ENCODE measurements at places on chromosomes 6 and 20.

DNA sequence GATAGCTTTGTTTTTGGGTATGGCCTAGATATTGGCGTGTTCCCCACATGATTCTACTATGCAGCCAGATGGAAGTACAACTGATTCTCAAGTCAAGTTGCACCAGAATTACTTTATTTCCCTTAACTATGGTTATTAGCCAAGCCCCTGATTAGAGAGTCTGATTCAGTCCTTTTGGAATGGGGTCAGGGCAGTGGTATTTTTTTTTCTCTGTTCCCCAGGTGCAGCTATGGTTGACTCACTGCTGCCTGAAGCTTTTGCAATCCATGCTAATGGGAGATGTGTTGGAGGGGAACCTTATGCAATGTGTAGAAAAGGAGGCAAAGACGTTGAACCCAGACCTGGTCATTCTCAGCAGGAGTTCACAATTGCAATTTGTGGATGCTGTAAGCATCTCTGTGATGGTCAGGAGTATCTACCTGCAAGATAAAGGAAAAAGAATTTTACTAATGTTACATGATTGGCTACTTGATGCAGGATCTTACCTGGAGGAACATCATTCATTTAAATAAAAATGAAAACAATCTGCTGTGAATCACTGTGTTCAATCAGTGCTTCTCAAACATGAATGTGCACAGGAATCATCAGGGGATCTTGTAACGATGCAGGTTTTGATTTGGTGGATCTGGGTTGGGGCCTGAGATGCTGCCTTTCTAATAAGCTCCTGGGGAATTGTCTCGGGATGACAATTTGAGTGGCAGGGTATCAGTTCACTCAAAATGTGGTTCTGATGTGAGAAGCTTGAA, 49.4 kb downstream of the PFDN4 start:
- peak; percentile 89 for DNase-seq

- DNase-seq = no peak
These were observed 49.7 kb downstream of the DAAM2 start for GRCh38 chr6:39841923-39842322.

GRCh38 chr6:132887204-132887603, 72.8 kb downstream of the RPS12 start:
- DNase-seq = peak; percentile 56

DNA sequence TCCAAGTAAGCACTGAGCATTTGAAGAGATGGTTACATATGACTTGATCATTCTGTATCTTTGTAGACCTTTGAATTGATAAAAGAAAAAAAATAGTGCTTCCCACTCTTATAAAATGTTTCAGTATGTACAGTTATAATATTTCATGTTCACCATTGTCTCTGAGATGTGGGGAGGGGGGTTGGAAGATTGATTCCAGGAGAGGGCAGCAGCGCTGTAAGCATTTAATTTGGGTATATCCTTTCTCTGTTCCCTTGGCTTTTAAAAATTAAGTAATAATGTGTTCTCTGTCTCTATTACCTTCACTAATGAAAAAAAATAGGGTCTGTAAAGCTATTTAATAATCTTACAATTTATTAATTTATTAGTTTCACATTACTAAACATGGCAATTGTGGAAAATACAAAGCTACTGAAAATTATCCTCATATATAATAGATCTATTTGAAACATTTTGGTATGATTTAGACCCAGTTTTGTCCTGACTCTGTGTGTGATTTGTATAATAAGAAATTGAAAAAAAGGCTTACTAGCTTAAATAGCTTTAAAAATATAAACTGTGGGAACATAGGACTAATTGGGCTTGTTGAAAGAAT, 341.2 kb downstream of the CDKAL1 start:
- DNase-seq = peak; percentile 43

DNA sequence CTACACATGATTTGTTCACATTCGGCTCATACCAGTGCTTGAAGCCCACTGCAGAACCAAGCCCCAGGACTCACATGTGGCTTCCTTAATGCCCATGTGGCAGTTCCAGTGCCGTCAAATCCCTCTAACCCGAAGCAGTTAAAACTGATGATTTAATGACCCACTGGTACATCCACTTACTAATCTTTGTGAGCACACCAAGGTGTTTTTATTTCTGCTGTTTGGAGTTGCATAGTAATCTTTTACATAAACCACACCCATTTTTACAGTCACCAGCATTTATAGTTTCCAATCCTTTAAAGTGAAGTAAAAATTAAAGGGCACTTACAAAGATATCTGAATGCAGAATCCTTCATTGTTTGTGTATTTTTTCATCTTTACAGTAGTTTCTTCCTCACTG, 232.0 kb downstream of the ANKRD60 start:
- no peak for DNase-seq

DNA sequence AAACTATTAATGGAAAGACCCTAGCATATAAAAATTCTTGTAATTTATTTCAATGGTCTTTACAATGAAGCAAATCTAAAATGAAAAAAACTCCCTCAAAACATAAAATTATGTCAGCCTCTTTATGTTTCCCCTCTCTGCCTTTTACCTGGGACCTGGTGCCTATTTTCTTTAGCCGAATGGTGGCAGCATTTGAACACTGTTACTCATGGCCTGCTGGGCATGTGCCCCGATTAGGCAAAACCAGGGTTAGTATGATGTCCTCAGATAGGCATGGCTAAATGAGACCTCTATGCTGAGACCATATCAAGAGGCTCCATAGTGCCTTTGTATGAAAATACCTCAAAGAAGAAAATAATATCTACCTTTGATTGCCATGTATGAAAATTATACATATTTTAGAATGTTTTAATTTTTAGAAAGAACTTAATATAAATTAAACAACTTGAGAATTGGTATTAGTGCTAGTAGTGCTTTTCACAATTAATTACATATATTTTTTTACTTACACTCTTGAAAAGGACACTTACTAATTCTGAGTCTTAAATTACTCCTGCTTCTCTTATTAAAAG, 22.5 kb upstream of the C6orf58 start:
- DNase-seq = peak; percentile 69

- DNase-seq = no peak
These were observed 85.6 kb downstream of the AIG1 start for GRCh38 chr6:143146186-143146851.

DNA sequence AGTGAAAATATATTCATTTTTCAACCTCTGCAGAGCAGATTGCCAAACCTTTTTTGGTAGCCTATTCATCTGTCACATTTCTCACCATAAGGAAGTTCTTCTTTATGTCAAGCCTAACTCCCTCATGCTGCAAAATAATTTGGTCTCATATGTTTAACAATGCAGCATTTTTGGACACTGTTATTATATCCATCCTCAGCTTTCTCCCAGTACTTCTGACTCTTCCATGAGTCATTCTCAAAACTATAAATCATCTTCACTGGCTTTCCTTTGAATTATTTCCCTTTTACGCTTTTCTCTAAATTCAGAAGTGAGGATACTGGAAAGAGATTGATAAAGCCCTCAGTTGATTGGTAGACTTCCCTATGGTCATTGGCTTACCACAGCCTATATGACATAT, 192.2 kb downstream of the TPBG start:
- DNase-seq = peak; percentile 22

DNA sequence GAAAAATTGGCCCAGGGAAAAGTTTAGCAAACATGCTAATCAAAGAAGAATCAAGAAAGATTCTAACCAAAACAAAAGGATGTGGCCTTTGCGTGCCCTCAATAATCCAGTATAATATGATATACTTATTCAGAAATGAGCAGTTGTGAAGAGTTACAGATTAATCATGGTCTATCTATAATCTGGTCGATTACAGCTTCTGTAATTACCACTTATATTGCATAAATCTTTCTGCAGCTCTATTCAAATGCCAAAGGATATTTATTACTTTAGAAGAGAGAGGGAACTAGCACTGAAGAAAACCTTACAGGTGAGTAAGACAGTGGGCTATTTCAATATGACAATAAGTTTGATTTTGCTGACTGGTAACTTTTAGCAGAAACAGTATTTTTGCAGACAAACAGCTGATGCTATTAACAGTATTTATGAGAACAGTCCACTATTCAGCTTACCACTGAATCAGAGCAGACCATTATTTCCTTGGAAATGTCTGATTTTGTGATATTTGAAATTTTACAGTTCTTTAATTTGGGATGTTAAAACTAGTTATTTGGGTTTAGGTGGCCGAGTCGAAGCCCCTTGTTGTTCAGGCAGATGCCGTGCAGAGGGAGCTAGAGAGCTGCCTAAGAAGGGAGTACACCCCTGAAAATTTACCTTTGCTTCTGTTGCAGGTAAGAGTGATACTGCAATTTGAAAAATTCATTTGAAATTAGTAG, 92.2 kb downstream of the CEP57L1 start:
- peak; percentile 68 for DNase-seq

DNA sequence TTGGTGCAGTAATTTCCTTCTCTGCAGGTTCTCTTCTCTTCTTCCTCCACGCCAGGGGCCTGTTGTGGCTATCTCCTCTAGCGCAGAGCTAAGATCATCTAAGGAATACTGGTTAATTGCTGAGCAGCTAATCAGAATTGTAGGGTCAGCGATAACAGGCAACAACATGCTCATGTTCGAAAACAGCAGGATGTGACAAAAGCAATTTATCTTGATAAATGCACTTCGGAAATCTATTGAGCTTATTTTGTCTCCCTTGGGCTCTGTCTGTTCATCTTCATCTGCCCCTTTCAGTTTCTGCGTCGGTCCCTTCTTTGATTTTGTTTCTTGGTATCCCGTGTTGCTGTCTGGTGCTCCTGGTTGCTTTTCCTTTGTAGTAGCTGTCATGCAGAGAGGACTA, 67.3 kb upstream of the MAP3K7 start:
- no peak for DNase-seq
